ENCODE measurements at places on chromosomes 1 and 21.

DNA sequence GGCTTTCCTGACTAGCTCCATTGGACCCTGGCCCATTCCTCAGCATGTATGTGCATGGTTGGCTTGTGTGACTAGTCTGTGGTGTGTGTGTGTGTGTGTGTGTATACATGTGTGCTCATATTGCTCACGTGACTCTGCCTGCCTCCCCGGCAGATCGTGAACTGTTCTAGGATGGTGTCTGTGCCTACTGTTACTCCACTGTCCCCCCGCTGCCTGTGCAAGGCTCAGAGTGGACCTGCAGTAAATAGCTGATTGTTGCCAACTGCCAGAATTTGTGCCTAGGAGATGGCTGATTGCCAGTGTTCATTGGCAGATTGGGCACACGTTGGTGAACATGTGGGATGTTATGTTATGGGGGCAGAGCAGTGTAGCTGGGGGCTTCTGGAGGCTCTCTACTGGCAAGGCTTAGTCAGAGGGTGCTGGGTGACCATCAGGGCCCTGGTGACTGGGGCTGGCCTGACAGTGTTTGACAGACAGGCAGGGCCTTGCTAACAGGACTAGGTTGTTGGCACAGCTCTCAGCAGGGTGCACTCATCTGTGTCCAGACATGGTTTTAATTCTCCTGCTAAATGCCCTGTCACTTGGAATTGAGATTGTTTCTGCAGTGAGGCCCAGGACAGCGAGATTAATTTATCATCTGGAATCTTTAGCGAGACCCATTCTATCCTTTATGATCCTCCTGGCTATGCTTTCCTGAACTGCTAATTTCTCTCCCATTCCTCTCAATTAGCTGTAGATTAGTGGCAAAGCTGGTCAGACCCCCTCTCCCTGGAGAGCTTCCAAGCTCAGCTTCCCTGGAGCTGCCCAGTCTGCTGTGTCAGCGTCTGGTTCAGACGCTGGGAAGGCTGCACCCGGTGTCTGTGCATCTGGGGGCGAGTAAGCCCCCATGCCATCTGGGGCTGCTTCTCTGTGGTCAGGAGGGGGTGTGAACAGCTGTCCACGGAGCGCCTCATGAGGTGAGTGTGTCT is 20.8 kb downstream of the SLC6A17 start:
- no peak for DNase-seq

GRCh38 chr1:185824106-185824505 is 89.9 kb downstream of the HMCN1 start:
- DNase-seq: no peak

DNA sequence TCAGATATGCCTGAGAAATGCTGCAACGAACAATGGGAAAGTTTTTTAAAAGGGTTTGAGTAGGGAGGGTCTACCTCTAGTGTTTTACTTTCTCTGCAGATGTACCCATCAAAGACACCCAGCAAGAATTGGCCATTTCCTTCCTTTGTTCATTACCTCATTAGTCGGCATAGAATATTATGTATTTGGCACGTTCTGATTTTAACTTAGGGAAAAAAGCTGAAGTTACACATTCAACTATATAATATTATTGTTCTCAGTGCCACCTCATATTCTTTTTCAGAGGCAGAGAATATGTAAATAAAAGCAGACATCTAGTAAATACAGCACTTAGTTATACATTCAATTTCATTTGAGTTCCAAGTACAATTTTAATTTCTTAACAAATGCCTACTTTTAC is 83.7 kb upstream of the PPP2R5A start:
- no peak for DNase-seq

DNA sequence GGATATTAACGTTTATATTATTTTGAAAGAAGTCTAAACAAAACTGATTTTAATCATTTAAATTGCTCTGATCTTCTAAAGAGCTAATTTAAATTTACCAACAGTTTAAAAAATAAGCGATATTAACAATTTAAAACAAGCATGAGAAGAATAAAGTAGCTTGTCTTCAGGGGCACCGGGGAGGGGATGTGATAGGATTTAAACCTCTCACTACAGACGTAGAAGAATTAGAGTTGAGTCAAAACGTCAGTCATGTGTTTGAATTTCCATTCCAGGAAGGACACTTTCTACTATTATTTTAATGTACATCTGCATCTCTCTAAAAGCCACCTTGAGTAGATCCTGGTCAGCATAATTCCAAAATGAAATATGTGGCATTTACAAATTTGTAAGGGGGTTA is 58.2 kb upstream of the TPTE start:
- no peak for DNase-seq

DNA sequence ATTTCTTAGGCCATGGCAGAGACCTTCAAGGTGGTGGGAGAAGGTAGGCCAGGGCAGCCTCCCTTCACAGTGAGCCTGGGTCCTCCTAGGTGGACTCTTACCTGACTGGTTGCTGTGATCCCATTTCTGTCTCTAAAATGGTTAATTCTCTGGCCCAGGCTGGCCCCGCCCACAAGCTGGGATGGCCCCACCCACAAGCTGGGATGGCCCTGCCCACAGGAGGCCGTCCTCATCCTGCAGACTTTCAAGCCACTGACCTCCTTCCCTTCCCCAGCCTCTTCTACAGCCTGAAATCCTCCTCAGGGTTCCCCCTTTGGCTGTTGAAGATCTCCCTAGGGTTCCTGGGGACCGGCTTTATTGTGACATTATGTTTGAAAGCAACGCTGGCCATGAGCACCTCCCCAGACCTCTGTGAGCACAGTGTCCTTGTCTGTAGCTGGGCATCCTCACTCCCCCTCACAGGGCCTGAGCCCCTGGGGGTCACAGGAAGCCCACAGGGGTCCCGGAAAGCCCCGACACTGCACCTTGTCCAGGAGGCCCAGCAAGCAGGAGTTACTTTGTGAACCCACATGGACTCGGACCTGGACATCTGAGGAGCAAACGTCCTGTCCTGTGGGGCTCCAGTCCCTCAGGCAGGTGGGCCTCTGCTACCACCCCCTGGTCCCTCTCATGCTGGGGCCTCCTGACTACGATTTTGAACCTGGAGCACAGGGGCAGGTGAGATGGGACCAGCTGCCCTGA is 621.7 kb downstream of the MATN1 start:
- no peak for DNase-seq

- DNase-seq: no peak
Observed at GRCh38 chr1:9657521-9658032, 6.0 kb downstream of the PIK3CD start.

DNA sequence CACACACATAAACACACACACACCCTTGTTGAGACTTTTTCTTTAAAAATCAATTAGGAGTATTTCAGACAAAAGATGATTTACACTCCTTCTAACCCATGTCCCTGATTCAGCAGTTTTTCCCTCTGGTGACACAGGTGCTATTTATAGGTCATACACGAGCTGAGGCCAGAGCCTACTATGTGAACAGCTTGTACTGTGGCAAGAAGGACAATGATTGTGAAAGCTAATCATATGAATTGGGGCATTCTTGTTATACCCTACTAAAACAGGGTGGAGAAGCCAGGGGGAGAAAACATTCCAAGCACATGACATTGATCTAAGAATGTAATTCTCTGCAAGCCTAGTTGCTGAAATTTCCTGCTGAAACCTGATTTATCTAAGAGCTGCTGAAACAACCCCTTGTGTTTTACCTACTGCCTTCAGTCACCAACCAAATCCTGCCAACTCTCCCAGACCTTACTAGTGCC is 60.3 kb downstream of the XCL1 start:
- DNase-seq: no peak

- DNase-seq: no peak
Observed at GRCh38 chr1:110639724-110640386, 33.7 kb upstream of the KCNA2 start.

DNA sequence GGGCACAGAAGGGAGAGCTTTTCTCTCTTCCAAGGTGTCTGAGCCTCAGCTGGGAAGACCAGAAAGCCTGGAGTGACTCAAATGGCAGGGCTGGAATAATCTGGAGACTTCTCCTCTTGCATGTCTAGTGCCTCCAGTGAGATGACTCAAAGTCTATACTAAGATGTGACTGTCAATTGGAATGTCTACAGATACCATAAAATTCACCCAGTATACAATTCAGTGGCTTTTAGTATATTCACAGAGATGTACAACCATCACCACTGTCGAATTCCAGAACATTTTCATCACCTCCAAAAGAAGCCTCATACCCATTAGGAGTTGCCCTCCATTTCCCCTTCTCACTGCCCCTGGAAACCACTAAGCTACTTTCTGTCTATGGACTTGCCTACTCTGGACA is 47.9 kb upstream of the CNN3 start:
- peak; percentile 64 for DNase-seq

GRCh38 chr1:200184196-200184595 is 156.7 kb downstream of the NR5A2 start:
- peak; percentile 77 for DNase-seq

DNA sequence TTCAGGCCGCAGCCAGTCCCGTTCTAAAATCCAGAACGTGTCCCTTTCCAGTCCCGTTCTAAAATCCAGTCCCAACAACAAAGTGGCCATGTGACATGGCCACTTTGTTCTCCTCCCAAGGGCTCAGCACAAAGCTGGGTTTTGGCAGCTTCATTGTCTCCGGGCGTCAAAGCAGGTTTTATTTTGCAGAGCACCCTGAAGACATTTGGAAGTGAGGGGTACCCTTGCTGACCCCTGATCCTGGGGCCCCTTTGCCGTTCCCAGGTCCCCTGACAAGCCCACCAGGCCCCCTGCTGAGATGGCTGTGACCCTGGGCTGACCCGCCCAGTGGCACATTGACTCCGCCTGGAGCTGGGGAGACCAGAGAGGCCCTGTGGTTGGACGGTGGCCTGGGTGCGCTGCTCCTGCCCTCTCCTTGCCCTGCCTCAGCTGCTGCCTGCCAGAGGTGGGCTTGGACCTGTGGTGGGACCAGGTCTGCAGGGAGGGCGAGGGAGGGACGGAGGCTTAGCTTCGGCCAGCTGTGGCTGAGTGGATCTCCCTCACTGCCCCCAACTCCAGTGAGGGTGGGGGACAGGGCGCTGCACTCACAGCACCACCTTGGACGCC is 4.3 kb downstream of the PFKL start:
- no peak for DNase-seq

DNA sequence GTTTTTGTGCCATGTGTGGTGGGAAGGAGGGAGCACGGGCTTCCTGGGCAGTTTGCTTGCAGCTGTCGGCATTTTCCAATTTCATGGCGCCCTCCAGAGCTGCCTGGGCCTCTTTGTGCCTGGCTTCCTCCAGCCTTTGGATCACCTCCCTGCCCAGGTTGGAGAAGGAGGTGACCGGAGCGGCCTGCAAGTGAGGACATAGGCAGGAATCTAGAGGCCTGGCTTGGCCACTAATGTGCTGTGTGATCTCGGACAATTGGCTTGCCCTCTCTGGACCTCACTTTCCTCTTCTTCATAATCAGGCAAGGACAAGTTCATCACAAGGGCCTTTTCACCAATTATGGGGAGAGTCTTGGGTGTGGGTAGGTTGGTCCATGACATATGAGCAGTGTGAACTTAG is 245.1 kb downstream of the MATN1 start:
- DNase-seq: no peak

- DNase-seq: no peak
Observed at GRCh38 chr1:175270361-175270760, 77.8 kb upstream of the KIAA0040 start.

DNA sequence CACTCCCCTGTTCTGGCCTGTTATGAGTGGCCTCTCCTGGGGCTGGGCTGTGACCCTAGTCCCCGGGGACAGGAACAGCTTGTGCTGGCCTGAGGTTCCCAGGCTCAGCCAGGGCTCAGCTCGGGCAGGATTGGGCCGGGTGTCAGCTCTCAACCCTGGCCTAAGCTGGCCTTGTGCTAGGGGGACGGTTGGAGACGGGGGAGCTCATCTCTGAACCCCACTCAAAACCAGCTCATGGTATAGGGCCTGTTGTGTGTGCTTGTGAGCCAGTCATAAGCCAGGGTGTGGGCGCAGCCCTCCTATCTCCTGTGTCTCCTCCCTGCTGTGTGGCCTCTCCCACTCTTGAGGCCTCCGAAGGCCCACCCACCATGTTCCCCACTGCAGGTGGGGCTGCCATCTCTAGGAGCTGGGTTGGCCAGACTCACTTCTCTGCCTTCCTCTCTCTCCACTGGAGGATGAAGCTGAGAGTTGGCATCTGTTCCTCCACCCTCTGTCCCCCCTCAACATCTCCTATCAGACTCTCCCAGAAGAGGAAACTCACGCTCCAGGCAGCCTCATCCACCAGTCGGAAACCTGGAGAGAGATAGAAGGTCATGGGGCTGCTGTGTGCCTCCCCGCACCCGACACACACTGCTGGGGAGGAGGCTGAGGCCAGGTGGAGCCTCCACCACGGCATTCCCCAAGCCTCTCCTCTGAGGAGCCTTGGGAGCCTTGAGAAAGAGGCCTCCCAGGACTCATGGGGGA is 1.4 kb downstream of the PEAR1 start:
- DNase-seq: no peak

GRCh38 chr21:16533692-16534407 is 804.1 kb downstream of the USP25 start:
- DNase-seq: no peak

GRCh38 chr1:18408656-18409370 is 71.9 kb upstream of the KLHDC7A start:
- no peak for DNase-seq

DNA sequence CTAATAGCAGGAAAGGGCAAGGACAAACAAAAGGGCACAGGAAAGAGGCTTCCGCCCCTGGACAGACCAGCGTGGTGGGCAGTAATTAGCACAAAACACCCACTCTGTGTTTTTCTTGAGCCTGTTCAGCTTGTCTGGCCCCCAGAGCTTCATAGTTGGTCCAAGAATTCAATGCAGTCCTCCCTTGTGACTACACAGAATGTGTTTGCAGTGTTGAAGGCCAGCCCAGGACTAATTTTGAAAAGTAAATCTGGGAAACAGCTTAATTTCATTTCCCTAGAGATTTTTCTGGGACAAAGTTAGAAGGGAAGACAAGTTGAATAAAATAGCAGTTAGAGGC is 49.2 kb upstream of the LMO4 start:
- DNase-seq: peak; percentile 4

DNA sequence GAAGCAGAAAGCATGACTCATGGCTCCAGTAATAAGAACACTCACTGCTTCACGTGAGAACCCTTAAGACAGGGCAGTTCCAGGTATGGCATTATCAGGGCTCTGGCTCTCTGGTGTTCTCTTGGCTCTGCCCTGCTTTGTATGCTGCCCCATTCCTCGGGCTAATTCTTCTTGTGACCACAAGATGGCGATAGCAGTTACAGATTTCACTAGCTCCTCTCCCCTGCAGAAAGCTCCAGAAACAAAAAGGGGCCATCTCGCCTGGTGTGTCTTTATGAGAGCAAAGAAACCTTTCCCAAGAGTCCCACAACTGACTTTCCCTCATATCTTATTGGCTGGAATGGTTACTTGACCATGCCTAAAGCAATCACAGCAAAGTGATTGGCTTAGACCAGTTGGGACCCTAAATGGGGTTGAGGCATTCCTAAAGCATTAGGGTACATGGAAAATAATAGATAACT is 60.1 kb downstream of the F3 start:
- peak; percentile 37 for DNase-seq

GRCh38 chr1:121483234-121483633 is 298.5 kb downstream of the SRGAP2C start:
- DNase-seq: no peak

GRCh38 chr1:37476460-37477197 is 2.2 kb downstream of the ZC3H12A start:
- peak; percentile 88 for DNase-seq
